ENCODE measurements at places on chromosomes 1 and 21.
A peak's percentile ranks its signal among the peaks of the same experiment; 100 is the strongest.

GRCh38 chr1:46333300-46334029 lies 7.1 kb upstream of the NSUN4 start:
- no peak for DNase-seq

GRCh38 chr1:11053758-11054137 lies 6.1 kb downstream of the SRM start:
- DNase-seq = peak; percentile 44

- DNase-seq = no peak
Observed at GRCh38 chr1:152739841-152740240, 18.0 kb upstream of the KPRP start.

DNA sequence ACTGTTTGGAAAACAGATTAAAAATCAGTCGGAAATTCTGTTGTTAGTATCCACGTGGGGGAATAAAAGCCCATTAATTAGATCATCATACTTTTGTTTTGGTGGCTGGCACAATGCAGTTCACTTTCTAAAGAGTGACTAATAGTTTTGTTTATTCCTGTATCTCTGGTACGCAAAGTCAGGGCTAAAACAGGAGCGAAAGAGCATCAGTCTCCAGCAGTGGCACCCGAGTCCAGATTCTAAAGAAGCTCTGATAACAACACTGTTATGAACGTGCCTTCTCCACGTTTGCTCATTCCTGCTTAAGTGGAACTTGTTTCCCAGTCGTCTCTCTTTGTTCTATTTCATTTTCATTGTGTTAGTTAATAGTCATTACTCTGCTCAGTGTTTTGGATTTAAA lies 69.6 kb downstream of the HSPA13 start:
- DNase-seq = no peak

- no peak for DNase-seq
Observed at GRCh38 chr1:212976586-212976985, 26.2 kb downstream of the VASH2 start.

GRCh38 chr1:67304023-67304422 lies 3.6 kb upstream of the IL12RB2 start:
- DNase-seq = no peak

DNA sequence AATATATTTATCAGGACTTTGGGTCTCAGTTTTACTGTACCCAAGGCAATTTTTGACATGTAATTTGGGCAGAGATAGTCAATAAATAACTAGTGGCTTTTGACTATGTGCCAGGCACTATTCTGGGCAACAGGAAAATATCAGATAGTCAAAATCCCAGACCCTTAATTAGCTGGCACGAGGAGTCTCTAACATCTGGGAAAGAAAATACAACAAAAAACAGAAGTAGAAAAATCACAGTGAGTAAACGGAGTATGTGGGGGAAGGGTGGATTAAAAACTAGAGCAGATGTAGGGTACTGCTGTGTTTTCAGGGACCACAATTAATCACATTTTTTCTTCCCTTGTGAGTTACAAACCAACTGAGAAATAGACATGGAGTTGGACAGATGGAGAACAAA lies 217.8 kb downstream of the NCAM2 start:
- DNase-seq = no peak

DNA sequence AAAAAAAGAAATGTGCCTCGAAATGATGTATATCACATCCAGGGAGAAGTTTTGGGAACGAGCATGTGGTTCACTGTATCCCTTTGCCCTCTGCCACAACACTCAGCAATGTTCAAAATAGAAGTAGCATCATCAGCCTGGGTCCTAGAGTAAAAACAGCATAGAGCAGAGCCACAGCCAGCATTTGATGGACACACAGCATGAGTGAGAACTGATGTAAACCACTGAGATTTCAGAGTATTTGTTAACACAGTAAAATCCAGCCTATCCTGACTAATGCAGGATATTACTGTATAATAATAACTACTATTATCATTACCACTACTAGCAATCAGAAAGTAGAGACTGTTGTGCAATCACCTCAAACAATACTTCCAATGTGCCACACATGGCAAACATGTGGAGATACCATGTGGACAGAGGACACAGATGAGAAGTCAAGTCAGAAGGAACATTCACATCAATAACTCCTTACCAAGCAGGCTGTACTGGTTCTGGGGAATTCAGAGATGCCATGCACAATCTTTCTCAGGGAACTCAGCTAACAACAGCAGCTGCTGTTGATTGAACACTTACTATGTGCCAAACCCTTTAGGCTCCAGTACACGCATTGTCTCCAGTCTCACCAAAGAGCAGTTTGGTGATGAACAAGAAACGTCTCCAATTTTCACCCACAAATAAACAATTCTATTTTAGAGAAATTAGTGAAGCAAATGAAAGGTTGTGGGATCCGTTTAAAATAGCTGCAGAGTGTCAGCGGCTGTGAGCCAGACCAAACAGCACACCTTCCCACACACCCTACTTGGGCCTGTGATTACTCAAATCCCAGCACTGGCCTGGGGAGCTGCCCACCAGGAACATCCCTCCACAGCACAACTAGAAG lies 16.6 kb upstream of the GFI1 start:
- DNase-seq = no peak

DNA sequence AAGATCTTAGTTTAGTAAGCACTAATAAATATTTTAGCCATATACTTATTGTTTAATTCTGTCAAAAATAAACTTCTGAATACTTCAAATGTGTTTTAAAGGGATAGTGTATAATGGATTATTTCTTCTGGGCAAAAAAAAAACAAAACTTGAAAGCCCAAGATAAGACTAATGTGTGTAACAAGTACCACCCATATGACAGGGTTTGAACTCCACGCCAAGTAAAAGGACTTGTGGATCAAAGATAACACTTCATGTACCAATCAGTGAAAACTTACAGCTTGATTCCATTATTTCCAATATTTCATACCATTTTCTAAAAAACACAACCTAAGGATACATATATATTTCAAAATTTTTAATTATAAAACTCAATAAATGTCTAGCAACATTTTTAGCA lies 59.5 kb downstream of the DENND1B start:
- no peak for DNase-seq

DNA sequence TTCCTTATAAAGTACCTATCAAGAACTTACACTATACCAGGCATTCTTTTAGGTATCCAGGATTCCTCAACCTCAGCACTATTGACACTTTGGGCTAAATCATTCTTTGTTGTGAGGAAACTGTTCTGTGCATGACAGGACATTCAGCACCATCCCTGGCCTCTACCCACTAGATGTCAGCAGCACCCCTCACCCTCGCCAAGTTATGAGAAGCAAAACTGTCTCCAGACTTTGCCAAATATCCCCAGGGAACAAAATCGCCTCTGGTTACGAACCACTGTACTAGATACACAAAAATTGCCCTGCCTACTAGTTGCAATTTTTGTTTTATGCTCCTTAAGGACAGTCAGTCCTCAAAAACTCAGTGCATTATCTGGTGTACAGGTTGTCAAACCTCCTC lies 35.7 kb downstream of the PALMD start:
- DNase-seq = no peak

DNA sequence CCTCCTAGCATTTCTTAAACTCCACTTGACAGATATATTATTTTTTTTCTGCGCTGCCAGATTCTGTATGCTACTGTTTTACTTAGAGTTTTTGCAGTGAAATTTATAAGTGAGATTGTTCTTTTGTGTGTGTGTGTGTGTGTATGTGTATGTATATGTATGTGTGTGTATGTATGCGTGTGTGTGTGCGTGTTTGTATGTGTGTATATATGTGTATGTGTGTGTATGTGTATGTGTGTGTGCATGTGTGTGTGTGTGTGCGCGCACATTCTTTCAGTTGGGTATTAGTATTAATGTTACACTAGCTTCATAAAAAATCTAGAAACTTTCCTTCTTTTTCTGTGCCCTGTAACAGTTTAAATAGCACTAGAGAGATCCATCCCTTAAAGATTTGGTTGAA lies 152.6 kb upstream of the CSF3R start:
- no peak for DNase-seq

DNA sequence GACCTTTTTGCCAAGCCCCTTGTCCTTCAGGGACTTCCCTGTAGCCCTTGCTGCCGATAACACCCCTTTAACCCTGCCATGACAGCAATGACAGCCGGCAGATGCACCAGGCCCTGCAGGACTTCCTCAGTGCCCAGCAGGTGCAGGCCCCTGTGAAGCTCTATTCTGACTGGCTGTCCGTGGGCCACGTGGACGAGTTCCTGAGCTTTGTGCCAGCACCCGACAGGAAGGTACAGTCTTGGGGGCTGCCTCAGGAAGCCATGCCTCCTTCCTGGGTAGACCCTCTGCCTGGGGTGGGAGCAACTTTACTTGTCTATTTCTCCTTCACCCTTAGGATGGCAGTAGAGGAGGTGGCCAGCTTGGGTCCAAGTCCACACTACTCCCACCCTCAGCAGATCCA lies 16.1 kb upstream of the PADI6 start:
- DNase-seq = peak; percentile 50

DNA sequence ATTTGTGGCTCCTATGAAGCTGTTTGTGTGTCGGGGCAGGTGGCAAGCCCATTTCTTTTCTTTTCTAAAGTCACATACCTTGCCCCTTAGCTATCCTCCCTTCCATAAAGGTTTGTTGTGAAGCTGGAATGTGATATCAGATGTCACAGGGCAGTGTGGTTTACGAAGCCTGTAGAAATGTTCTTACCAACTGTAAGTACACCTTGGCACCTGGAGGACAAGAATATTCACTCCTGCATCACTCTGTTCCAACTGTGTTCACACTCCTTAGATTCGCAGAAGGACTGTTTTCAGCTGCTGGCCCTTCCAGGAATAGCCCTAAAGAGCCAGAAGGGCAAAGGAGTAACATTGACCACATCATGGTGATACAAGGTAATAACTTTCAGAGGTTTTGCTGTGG lies 176.9 kb downstream of the FGGY start:
- no peak for DNase-seq

DNA sequence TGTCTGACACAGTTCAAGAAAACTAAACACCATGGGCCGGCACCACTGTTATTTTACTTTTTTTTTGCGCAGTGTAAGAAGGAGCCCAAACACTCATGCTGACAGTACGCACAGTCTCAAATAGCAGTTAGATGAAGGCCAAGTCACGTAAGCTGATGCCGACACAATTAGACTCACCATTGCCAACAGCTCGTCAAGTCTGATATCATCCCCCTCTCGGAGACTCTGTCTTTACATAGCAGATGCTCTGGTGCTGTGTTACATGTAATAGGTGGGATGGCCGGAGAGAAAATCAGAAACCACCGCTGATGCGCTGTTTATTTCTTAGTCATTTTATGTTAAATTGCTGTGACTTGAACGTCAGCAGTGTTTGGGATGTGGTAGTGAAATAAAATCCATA lies 49.3 kb downstream of the TGFB2 start:
- DNase-seq = no peak

GRCh38 chr1:204728456-204728855 lies 42.9 kb upstream of the LRRN2 start:
- DNase-seq = no peak

DNA sequence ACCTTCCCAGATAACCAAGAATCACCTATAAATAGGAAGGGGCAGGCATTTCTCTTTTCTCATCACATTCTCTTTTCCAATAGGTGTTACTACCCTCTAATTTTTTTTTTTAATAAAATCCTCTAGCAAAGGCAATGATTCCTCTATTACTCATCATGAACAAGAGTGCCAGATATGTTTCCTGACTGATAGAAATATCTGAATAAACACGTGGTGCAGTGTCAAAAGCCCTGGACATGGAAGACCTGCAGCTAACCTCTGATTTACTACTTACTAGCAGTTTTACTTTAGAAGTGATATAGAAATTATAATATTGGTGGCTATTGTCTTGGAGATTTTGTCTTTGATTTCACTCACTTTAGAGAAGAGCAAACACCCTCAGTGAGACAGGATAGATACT lies 194.6 kb upstream of the SAMSN1 start:
- DNase-seq = no peak

- DNase-seq = peak; percentile 88
Observed at GRCh38 chr1:246002725-246003441, 504.2 kb downstream of the SMYD3 start.

DNA sequence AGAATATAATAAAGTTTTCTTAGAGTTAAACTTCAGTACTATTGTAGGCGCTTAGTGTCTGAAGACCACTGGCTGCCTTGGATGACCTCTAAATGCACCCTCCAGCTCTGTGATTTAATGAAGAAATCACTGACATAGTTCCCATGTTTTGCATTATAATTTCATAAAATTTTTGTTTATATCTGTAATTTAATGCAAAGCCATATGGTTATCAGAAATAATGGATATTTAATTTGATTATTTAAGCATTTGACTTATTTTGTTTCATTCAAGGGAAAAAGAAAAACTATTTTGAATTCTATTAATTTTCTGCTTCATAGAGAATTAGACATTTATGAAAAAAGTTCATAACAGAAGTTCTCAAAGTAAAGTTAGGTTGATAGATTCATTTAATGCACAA lies 18.6 kb downstream of the CRB1 start:
- DNase-seq = no peak

DNA sequence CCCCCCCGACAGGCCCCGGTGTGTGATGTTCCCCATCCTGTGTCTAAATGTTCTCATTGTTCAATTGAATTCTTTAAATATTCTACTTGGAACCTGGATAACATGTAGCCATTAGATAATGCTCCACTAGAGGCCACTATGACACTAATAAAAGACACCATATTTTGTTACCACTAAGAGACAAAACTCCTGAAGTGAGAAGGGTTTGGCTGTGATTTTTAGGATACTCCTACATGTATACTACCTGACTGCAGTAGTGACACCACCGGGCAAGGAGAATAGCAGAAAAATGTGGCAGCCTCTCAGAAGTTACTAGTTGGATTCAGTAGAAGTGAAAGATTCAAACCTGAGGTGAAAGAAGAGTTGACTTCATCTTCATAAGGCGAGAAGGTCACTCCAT lies 36.0 kb downstream of the F5 start:
- DNase-seq = no peak

- DNase-seq = no peak
Observed at GRCh38 chr21:31683029-31683428, 23.5 kb downstream of the SOD1 start.

- no peak for DNase-seq
Observed at GRCh38 chr1:115218699-115219098, 119.3 kb downstream of the NGF start.

DNA sequence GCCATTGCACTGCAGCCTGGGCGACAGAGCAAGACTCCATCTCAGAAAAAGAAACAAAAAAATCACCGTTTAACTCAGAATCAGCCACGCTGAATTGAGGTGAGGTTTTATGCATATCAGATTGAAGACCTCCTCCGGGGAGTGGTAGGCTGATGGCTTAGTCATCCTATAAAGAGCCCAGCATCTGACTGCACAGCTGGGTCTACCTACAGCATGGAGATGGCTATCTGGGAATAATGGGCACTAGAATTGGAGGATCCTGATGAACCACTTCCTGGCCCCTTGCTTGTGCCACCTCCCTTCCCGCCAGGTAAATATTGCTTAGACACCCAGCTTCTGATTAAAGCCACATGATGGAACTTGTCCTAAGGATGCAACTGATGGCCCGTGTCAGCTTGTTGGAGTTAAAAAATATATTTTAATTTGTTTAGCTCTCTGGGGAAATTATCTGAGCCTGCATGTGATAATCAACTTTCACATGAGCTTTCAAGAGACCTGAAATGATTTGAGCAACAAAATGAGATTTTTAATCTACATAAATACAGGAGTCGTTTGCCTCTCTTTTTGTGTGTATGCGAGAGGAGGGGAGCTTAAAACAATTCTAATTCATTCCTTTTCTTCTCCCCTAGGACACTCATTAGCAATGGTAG lies 157.2 kb downstream of the KIF26B start:
- no peak for DNase-seq

- DNase-seq = no peak
Observed at GRCh38 chr21:37552496-37553029, 186.0 kb downstream of the DYRK1A start.

GRCh38 chr1:8170059-8170835 lies 144.1 kb upstream of the ERRFI1 start:
- DNase-seq = no peak

- DNase-seq = no peak
Observed at GRCh38 chr1:147786536-147786935, 26.1 kb upstream of the GJA5 start.
